ENCODE measurements at places on chromosomes 7 and 10.

- DNase-seq = no peak
Observed at GRCh38 chr7:95718577-95719410, 53.6 kb upstream of the DYNC1I1 start.

DNA sequence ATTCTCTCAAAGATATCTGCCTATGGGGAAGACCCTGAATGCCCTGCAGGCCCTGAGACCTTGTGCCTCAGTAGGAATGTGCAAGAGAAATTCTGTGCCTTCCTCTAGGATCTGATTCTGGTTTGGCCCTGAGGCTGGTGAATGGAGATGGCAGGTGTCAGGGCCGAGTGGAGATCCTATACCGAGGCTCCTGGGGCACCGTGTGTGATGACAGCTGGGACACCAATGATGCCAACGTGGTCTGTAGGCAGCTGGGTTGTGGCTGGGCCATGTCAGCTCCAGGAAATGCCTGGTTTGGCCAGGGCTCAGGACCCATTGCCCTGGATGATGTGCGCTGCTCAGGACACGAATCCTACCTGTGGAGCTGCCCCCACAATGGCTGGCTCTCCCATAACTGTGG is 15.7 kb downstream of the DMBT1 start:
- DNase-seq = no peak

DNA sequence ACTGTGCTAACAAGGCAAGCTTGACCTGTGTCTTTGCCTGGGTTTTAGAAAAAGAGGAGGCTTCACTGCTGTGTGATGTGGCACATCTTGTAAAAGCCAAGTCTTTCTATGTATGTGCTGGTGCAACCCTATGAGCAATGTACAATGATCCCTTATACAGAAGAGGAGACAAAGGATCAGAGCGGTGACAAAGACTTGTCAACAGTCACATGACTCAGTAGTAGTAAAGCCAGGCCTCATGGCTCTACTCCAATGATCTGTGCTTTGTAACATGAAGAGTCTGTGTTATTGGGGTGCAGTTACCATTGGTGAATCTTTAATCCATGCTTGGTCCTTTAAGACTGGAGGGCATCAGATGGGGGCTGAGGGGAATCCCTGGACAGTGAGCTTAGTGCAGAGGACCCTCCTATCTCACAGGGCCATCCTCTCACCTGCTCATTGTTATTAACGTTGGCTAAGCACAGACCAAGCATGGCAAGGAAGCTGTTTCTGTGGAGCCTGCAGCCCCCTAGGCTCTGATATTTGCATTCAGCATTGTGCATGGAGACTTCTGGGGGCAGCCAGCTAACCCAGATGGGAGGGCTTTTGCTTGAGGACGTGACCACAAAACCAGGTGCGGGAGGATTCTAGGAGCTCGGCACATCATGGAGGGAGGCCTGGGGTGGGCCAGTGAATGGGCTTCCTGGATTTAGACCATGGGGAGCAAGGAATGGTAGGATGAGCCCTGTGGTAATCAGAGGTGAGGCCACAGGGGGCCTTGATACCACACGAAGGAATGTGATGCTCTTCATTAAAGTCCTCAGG is 308.8 kb upstream of the ZNF32 start:
- no peak for DNase-seq

- DNase-seq = no peak
Observed at GRCh38 chr10:123783296-123783695, 108.3 kb downstream of the CPXM2 start.

DNA sequence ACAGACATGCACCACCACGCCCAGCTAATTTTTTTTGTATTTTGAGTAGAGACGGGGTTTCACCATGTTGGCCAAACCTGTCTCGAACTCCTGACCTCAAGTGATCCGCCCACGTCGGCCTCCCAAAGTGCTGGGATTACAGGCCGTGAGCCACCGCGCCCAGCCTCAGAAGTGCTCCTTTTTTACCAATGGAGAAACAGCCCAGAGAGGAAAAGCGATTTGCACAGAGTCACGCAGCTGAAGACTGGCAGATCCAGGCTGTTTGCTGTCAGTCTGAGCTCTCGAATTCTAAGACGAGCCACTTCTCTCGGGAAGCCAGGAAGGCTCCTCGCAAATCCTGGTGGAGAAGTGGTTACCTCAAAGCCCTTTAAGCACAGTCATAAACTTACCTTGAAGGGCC is 57.4 kb upstream of the SDK1 start:
- no peak for DNase-seq

GRCh38 chr7:84017651-84018050 is 176.9 kb downstream of the SEMA3A start:
- no peak for DNase-seq

GRCh38 chr10:86848747-86849146 is 92.3 kb downstream of the BMPR1A start:
- DNase-seq = no peak

- DNase-seq = no peak
Observed at GRCh38 chr10:91901784-91902677, 7.3 kb downstream of the FGFBP3 start.

GRCh38 chr7:103773726-103774125 is 215.7 kb downstream of the RELN start:
- no peak for DNase-seq

GRCh38 chr7:52085610-52086009 is 769.0 kb upstream of the COBL start:
- DNase-seq = no peak

- DNase-seq = no peak
Observed at GRCh38 chr10:14032406-14032998, 298.2 kb downstream of the FRMD4A start.

DNA sequence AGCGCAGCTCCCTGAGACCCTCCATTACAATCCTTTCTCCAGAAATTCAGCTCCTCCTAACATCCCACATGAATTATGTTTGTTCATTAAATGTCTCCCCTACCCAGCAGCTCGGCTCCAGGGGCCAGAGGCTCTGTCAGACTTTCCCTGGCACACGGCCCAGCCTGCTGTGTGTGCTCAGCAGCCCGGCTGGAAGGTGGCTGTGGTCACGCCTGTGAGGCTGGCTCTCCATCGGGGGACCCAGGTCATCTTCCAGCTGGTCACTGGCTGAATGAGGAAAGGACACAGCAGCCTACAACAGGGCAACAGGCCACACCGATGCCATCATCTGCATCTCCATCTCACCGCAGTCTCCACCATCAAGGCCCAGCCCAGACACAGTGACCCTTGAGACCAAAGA is 219.8 kb downstream of the MAD1L1 start:
- DNase-seq = peak; percentile 9

DNA sequence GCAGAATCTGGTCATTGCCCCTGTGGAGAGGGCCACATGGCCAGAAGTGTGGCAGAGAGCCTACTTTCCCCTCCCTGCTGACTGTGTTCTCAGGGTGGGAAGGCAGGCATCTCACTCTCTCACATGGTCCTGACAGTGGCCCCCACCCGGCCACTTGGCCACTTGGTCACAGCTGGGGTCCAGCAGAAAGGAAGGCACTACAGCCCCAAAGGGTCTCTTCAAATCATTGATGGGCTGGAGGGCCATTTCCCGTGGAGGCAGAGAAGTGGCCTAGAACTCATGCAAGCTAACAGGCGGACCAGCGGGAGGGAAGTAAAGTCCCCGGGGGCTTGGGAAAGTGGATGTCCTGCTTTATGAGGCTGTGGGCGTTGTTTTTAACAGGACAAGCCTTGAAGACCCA is 125.3 kb downstream of the EMX2 start:
- DNase-seq = no peak

DNA sequence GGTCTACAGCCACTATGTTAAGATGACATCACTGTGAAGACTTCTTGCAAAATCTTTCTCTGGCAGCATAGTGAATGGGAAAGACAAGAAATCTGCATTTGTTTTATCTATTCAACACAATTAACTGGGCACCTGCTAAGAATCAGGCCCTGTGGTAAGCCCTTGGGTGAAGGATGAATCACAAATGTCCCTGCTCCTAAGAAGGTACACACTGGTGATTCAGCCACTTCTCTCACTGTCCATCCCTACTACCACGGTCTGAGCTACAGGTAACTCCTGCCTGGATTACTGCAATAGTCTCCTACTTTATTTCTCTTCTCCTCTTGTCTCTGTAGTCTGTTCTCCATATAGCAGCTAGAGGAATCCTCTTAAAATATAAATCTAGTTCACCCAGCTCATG is 116.1 kb downstream of the HIBADH start:
- DNase-seq = no peak

DNA sequence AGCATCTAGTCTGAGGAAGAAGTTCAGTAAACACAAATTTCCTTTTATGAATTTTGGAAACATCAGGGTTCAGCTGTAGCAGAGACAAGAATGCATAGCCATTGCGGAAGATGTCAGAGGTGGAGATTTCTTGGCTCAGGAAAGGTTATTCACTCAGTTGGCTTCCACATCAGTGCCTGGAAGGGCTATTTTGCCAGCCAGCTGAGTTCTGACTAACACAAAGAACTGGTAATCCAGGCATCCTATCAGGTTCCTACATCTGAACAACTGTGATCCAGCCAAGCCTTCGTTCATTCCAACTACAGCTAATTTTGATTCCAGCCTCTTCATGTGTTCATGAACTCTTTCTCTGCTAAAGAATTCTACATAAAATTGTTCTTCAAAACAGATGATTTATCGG is 965.6 kb downstream of the XPNPEP1 start:
- peak; percentile 28 for DNase-seq

DNA sequence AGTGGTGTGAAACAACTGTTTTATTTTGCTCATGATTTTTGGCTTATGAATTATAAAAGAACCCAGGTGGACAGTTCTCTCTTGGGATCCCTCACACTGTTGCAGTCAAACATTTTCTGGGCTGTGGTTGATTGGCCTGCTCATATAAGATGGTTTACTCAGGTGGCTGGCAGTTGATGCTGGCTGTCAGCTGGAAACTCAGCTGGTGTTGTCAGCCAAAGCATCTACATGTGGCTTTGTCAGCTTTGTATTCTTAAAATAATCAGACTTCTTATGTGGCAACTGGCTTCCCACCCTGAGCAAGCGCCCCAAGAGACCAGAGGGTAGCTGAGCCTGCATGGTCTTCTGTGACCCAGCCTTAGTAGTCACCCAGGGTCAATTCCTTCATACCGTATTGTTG is 534.7 kb downstream of the NRG3 start:
- no peak for DNase-seq

DNA sequence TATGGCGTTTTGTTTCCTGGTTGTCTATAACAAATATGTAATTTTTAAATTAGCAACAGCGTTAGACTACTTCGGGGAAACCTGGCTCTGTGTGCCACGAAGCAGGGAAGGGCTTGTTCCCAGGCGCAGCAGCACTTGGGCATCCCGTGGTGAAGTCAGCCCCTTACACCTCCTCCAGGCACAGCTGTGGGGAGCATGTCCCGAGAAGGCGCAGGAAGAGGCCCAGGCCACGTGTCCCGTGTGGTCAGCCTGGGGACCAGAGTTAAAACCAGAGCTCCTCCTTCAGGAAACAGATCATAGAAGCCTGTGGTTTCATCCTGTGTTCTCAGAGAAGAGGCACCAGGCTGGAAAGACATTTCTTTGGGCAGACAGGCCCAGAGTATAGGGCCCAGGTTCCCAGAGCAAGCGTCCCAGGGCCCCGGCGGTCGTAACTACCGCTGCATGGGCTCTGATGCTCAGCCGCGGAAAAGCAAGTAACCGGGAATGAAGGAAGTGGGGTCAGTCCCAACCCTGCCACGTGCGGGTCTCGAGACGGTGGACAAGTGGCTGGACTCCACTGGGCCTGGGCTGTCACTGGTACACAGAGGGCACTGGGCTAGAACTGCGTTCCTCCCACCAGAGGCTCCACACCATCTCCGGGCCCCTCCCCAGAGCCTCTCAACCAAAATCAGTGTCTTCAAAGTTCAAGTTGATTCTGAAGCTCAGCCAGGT is 7.1 kb downstream of the NUDT1 start:
- DNase-seq = peak; percentile 72

Measured in ovary (tissue), 10 donors.